PC-3 (cell line): ENCODE measurements at places on chromosomes 16 and 17. TPM values are rescaled to one million over a fixed set of nuclear protein-coding genes. Genes with fewer than 3 reads are reported as not detected.

ATF7IP2 gene
- 6.2 and 11.6 TPM in 2 replicates for total RNA-seq

CMTM2 gene
- not detected in 2 replicates for total RNA-seq

C16orf89 gene
- not detected in 2 replicates for total RNA-seq

KRTAP4-6 gene
- total RNA-seq: not detected in 2 replicates

TM4SF5 gene
- not detected in 2 replicates for total RNA-seq

DNA sequence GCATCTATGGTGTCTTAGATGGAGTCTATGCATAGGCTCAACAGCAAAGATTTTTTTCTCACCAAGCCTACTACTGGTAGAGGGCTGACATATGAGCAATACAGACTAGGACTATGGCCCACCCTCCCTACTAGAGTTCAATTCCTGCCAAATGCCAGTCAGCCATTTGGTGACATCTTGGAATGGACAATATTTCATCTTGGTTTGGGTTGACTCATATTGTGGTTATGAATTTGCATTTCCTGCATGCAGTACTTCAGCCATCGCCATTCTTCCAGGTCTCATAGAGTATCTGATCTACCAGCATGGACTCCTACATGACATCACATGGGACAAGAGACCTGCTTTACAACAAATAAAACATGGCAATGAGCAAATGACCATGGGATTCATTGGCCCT is 778.1 kb upstream of the SOX9 start:
- no peak for DNase-seq

- DNase-seq: no peak
Observed at GRCh38 chr17:18021372-18021771, 17.6 kb downstream of the ATPAF2 start.

GRCh38 chr16:69853481-69853880 is 91.3 kb downstream of the WWP2 start:
- DNase-seq: no peak

DNA sequence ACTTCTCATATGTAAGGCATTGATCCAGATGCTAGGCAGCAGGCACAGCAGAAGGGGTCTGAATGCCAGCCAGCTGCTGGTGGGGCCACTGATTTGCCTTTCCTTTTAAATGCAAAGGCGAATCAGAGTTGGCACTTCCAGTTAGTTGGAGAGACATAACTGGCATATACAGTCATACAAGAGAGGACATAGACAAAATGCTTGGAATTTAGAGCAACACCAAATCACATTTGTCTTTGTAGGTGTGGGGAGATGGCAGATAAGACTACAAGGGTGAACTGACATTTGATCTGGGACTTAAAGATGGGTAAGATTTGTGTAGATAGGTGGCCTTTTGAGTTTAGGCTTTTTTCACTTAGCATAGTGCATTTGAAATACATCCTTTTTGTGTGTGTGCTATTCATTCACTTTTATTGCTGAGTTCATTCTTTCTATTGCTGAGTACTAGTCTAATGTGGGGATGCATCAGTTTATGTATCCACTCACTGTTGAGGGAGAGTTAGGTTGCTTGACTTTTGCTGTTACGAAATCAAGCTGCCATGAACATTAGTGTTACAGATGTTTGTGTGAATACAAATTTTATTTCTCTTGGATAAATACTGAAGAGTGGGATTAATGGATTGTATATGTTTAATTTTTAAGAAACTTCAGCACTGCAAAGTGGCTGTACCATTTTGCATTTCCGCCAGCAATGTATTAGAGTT is 74.1 kb downstream of the SPECC1 start:
- no peak for DNase-seq
